ENCODE measurements at places on chromosomes 6 and 20. TPM values are rescaled to one million over a fixed set of nuclear protein-coding genes. Genes with fewer than 3 reads are reported as not detected.

- no peak for DNase-seq
These were observed 105.5 kb downstream of the AGPAT4 start for GRCh38 chr6:161168281-161168891.

SLC22A16 gene
- total RNA-seq: not detected

DNA sequence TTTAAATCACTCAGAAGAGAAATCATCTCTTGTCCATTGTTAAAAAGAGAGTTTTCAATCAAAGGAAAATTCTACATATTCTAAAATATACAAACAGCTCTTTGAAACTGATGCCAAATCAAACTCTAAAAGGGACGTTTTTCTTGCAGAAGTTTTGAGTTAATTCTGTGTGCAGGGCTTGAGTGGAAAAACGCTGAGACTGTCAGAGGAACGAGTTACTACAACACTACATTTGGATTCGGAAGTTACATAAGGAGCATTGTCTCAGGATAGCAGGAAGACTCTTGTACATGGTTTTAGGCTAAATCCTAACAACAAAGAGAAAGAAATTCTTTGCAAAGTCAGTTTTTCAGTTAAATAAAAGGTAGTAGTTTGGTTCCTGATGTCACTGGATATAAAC, 155.7 kb upstream of the SUPT3H start:
- no peak for DNase-seq

DNA sequence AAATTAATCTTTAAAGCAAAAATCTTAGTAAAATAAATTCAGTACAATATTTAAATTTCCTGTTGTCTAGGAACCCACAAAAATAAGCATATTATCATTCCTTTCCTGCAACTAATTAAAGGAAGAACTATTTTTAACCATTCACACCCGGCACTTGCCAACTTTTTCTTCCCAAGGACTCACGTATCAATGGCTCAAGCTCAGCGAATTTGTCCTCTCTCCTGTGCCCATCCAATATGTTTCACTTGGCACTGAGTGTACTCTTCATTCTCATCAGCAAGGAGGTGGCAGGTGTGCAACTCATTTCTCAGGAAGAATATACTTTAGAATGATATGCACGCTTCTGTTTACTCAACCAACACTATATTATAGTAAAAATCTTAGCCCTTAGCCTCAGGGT, 419.4 kb downstream of the C6orf118 start:
- DNase-seq: no peak

DNA sequence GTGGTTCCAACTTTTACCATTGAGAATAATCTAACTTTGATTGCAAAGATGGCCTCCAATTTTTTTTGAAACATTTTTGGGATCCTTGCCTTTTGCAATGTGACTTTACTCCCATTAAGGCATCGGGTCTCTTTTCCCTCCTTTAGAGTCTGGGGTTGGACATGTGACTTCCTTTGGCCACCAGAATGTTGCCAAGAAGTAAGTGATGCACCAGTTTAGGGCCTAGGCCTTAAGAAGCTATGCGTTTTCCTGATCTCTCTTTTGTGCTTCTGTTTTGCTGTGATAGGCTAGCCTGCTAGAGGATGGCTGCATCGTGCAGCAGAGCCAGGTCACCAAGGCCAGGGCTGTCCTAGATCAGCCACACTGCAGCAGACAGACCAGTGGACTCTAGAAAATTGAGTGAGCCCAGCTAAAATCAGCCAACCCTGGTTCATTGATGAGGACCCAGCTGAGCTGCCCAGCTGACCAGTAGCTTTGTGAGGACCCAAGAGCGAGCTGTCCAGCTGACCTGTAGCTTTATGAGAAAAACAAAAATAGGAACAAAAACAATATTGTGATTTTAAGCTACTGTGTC, 594.0 kb upstream of the JAG1 start:
- DNase-seq: no peak

EYS gene
- total RNA-seq: 0.08 TPM

NR2E1 gene
- total RNA-seq: not detected

- no peak for DNase-seq
These were observed 77.7 kb downstream of the TMEM170B start for GRCh38 chr6:11615214-11615602.

DNA sequence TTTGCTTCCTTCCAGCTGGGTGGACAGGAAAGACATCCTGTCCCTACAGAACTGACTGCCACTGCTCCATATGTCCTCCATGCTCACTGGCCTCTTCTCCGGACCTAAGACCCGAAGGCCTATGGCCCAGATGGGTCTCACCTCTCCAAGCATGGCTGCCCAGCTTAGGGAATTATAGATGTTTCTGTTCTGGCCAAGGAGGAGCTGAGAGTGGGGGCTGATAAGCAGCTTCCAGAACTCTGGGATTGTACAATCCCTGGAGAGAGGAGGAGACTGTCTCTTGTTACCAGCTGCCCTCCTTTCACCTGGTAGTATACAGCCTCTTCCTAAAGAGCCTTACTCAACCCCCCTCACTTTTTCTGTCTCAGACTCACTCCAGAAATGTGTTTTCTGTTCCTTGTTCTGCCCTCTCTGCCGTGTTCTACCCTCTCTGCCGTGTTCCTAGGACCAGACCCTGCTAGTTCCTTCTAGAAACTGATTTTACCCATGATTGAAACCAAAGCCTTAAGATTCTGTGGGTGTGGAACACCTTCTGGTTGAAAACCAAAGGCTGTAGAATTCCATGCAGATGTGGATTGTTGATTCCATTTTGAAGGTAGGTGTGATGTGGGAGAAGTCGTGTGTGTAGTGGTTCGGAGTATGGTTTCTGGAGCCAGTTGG, 28.7 kb downstream of the ANKS1A start:
- DNase-seq: no peak

DNA sequence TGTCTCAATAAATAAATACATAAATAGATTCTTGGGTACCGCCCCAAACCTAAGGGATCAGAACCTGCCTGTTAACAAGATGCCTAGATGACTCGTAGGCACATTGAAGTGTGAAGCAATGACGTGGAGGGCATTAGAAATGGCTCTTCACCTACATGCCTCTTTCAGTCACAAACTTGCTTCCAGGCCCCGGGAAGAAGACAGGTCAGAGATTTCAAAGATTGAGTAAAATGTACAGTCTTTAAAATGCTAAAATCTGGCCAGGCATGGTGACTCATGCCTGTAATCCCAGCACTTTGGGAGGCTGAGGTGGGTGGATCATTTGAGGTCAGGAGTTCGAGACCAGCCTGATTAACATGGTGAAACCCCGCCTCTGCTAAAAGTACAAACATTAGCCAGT, 480.8 kb upstream of the JARID2 start:
- no peak for DNase-seq

SOBP gene
- total RNA-seq: 22.9 TPM

GRCh38 chr6:44111434-44112417, 15.5 kb downstream of the MRPL14 start:
- no peak for DNase-seq

GRCh38 chr20:54134445-54135220, 39.2 kb downstream of the CYP24A1 start:
- DNase-seq: no peak

DUSP22 gene
- 48.0 TPM for total RNA-seq

- DNase-seq: no peak
These were observed at the start of gene WFDC13 for GRCh38 chr20:45701873-45702272. Gene WFDC13, plus strand, starts transcription at chr20:45702038. Its CDS starts 86 bp downstream, at chr20:45702124.

- no peak for DNase-seq
These were observed 662.1 kb upstream of the ID4 start for GRCh38 chr6:19175023-19175422.
